ENCODE measurements at places on chromosomes 12 and 14.

DNA sequence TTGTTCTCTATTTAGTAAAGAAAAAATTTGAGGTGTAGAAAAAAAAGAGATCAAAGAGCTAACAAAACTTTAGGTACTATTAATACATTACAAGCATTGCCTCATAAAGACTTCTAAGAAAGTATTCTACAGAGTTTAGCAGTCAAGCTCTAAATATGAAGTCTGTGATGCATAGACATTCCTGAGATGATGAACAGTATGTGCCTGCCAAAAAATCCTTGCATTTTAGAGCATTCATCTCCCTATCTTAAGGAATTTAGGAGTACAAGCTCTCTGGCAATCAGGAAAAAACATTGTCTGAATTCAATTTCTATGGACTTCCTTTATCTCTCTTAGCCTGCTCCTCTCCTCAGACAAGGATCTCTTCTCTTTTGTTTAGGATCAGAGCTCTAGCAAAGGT is 202.6 kb upstream of the LRFN5 start:
- no peak for DNase-seq

GRCh38 chr12:55112378-55112875 is 13.8 kb upstream of the OR9K2 start:
- no peak for DNase-seq

DNA sequence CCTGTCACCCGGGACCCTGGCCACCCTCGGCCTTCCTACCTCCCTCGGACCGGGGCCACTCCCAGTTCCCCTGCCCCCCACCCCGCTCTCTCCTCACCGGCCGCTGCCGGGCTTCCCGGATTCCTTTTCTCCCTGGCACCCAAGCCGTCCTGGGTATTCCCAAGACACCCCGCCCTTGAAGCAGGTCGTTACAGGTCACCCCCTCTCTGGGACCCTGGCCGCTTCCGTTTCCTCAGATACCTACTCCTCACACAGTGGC is 493 bp downstream of the NUMB start:
- DNase-seq, result no peak

DNA sequence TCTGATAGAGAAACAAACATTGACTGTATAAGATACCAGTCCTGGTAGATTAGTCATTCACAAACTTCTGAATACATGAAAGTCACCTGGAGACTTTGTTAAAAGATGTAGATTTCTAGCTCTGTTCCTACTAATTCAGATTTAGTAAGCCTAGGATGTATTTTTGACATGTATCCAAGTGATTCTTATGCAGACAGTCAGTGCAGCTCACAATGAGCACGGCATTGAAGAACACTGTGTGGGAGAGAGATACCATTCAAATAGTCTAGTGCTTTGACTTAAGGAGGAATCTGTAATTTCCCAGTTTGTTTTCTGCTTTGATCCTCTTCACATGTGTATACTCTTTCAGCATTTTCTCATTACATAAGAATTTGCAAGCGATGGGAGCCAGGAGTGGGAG is 68.7 kb upstream of the STXBP6 start:
- no peak for DNase-seq

- no peak for DNase-seq
These were observed 524.8 kb upstream of the STXBP6 start for GRCh38 chr14:25574628-25575325.

GRCh38 chr12:12008931-12009611 is 61.7 kb upstream of the BCL2L14 start:
- DNase-seq, result peak; percentile 70

DNA sequence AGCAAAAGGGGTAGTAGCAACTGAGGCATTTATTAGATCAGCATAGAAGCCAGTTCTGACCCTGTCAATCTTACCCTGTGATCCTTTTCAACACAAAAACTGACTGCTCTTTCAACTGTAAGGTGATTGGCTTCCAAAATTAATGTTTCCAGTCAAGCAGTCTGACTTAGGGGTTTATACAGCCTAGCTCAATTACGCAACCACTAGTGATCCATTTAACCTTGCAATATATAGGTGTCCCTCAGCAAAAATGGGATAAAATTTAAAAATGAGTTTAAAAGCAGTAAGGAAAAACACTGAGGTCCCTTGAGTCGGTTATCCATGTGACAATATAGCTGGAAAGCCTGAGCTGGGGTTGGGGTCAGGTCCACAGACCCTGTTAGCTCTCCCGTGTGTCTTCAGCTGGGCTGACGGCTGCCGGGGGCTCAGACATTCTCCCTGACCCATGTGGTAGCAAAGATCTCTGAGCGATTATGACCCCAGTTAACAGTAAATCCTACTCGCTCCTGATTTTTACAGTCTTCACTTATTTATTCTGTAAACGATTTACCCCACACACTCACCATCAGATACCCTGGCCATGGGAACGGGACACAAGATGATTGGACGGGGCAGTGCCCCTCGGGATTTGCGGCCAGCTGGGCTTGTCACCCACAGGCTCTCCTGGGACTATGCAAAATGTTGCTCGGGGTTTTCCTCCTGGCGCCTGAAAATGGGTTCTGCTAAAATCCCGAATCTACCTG is 16.6 kb downstream of the ADGRD1 start:
- no peak for DNase-seq

DNA sequence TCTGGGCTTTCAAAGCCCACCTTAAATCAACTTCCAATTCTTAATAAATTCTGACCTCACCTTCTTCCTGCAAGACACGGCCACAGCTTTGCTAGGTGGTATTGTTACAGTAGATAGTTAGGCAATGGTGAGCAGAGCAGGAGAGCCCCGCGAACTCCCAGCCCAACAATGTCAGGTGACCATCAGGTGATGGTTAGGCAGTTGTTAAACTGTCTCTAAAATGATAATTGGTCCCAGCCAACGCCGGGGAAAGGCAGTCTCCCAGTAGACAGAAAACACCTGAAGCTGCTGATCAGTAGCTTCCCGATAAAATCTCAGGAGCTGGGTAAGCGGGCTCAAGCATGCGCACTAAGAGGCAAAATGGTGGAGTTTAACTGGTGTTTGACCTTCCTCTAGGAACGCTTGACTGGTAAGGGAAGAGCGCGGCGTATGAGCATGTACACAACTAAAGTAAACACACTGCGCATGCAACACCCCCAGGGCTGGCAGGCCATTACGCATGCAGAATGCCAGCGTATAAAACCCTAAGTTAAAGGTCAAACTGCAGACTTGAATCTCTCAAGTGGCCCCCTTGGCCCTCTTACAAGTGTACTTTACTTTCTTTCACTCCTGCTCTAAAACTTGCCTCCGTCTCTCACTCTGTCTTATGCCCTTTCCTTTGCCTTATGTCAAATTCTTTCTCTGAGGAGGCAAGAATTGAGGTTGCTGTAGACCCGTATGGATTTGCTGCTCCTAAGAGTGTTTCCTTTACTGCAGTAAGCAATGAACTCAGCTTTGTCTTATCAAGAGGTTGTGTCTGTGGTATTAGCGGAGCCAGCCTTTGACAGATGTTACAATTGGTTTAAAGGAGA is 113.5 kb downstream of the C12orf75 start:
- no peak for DNase-seq

DNA sequence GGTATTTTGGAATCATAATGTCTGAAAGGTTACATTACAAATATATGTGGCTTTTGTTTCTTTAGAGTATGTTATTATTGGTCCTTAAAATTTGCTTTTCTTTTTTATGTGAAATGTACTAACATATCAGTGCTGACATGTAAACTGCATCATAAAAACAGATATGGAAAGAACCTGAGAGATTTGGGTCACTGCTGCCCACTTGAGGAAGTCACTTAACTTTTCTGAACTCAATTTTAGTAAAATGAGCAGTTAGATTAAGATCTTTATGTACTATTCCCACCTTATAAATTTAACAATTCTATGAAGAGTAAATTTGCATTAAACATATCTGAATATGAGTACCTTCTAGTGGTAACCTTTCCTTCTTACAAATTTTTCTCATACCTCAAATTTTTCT is 7.5 kb downstream of the PTGR2 start:
- DNase-seq, result no peak

- DNase-seq, result no peak
These were observed 3.2 kb upstream of the ATXN2 start for GRCh38 chr12:111602348-111602747.

DNA sequence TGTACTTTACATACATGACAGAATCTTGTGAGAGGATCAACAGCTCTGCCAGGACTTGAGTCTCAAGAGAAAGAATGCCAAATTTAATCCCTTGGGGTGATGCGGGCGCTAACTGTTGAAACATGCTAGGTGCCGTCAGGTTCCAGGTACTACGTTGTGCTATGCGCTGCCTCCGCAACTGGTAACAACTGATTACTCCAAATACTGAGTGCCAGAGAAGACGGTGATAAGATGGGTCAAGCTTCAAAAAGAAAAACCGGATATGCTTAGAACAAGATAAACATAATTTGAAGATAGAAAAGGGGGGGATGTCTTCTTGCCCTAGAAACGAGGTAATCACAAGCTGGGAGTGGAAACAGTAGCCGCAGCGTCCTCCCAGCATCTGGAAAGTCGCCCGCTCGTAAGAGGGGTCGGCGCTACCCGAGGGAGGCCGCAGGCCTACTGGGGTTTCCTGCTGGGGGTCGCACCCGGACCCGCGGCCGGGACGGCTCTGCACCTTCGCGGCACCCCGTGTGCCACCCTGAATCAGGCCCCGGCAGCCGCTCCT is 678 bp downstream of the ZBTB25 start:
- DNase-seq, result peak; percentile 46

GRCh38 chr12:121918679-121919038 is 267 bp downstream of the CFAP251 start:
- no peak for DNase-seq

GRCh38 chr14:55107766-55108554 is 21.1 kb upstream of the LGALS3 start:
- no peak for DNase-seq

- DNase-seq, result peak; percentile 29
These were observed 814 bp downstream of the ANKRD13A start for GRCh38 chr12:109999983-110000505.

DNA sequence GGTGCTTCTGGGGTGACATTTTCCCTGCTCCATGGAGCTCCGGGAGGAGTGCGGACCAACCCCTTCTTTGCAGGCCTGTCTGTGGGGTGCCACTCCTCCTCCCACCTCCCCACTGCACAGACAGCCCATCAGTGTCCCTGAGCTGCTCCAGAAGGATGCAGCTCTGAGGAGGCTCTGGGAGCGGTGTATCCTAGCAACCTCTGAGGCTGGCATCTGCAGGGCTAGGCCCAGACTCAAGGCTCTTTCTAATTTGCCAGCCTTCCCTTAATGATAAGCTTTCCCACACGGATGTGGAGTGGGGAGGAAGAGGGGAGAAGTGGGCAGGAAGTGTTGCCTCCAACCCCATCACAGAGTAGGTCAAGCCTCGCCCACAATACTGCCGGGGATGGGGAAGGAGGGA is 59.7 kb downstream of the CALM1 start:
- DNase-seq, result no peak

GRCh38 chr12:101076921-101077320 is 133.1 kb downstream of the SLC5A8 start:
- DNase-seq, result no peak

- no peak for DNase-seq
These were observed 3.5 kb downstream of the KRT7 start for GRCh38 chr12:52236386-52237050.

DNA sequence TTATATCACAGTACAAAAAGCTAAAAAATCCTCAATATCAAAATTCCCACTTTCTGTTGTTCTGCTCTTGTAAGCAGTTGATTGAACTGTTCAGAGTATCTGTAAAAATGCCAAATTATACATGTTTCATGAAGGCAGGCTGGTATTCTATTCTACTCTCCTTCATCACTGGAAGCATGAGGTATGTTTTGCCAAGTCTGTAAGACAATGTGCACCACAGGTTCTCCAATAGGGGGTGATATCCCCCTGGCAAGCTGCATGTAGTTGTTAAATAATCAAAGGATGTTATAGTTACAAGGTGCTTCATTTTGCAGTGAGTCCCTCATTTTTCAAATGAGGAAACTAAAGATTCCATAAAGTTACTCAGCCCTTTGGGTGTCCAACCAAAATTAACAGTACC is 15.1 kb upstream of the NEK9 start:
- peak; percentile 49 for DNase-seq
